ENCODE measurements at places on chromosomes 4 and X.

- no peak for DNase-seq
Measured at GRCh38 chr4:110970642-110971041, 347.8 kb upstream of the PITX2 start.

DNA sequence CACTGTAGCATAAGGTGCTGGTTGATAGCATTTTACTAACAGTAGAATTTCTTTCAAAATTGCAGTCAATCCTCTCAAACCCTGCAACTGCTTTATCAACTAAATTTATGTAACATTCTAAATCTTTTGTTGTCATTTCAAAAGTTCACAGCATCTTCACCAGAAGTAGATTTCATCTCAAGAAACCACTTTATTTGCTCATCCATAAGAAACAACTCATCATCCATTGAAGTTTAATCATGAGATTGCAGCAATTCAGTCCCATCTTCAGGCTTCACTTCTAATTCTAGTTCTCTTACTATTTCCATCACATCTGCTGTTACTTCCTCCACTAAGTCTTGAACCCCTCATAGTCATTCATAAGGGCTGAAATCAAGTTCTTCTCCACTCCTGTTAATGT is 21.7 kb downstream of the LAMTOR3 start:
- DNase-seq, result no peak

DNA sequence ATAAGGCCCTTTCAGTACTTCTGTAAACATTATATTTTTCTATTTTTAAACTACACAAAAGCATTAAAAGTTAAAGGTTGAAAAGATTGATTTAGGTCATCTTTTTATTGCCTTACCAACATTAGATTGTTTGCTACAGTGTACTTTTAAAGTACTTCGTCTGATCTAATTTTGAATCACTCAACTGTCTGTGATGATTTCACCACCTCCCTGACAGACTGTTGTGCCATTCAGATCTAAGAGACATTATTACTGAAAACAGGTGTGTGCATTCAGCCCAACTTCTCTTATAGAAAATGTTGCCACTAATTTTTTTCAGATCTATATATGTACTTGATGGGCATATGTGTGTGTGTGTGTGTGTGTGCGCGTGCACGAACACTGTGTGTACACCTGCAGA is 39.3 kb downstream of the GASK1B start:
- DNase-seq, result no peak

GRCh38 chr4:1407657-1408333 is 1.6 kb upstream of the NKX1-1 start:
- DNase-seq, result no peak

DNA sequence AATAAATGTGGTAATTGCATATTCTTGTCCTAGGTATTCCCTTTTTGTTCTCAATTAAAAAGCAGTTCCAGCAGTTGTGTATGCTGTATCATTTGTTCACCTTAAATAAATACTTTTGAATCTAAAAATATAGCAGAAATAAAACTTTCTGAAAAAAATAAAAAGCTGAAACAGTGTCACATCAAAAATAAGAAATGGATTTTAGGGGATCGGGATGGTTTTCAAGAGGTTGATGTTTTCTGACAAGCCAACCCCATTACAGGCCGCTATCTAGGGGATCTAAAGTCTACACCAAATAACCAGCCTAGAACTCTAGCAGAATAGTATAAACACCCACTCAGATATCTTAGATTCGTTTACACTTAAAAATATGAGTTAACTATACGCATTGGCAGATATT is 95.4 kb upstream of the MAML3 start:
- DNase-seq, result no peak

DNA sequence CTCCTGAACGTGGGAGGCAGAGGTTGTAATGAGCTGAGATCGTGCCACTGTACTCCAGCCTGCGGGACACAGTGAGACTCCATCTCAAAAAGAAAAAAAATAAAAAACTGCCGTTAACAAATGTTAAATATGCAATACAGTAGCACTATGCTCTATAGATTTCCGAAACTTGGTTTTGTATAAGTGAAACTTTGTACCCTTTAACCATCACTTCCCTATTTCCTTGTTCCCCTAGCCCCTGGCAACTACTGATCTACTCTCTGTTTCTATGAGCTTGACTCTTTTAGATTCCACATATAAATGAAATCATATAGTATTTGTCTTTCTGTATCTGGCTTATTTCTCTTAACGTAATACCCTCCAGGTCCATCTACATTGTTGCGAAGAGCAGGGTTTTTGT is 74.1 kb downstream of the TAB3 start:
- DNase-seq, result no peak

- DNase-seq, result no peak
Measured at GRCh38 chr4:163107754-163108153, 58.9 kb downstream of the NAF1 start.

- DNase-seq, result no peak
Measured at GRCh38 chr4:130955520-130955919, 1859.6 kb downstream of the C4orf33 start.

- DNase-seq, result no peak
Measured at GRCh38 chr4:5526080-5526846, 182.1 kb downstream of the EVC2 start.

DNA sequence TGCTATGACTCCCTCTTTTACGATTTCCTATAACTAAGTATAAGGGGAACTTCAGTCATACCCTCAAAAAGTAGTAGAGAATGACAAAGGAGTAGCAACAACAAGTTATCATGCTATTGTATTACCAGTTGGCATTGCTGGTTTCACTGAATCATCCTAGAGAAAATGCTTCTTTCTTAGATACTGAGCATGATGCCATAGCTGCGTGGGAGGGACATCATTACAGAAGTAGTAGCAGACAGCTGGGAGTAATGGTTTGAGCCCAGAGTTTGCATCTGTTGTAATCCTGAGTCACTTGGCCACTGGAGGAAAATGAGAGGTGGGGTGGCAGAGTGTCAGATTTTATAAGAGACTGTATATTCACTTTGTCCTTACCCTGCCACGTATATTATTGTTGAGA is 38.6 kb downstream of the MTMR1 start:
- DNase-seq, result peak; percentile 80

Measured in AG09319 (cell line).